Activated CD4-positive, alpha-beta T cell treated with anti-CD3 and anti-CD28 coated beads, Interleukin-2, amount 10 ng/mL, durations not matched to agents 24 days and 14 days (primary cell): ENCODE measurements at places on chromosomes 1 and 21. TPM values are rescaled to one million over a fixed set of nuclear protein-coding genes. Genes with fewer than 3 reads are reported as not detected.

GRCh38 chr1:113086541-113086940 is 13.5 kb downstream of the LRIG2 start:
- no peak for DNase-seq

Gene TFF2
- total RNA-seq, result not detected in 2 replicates

- no peak for DNase-seq
Measured at GRCh38 chr1:169872906-169873305, 20.8 kb downstream of the SCYL3 start.

DNA sequence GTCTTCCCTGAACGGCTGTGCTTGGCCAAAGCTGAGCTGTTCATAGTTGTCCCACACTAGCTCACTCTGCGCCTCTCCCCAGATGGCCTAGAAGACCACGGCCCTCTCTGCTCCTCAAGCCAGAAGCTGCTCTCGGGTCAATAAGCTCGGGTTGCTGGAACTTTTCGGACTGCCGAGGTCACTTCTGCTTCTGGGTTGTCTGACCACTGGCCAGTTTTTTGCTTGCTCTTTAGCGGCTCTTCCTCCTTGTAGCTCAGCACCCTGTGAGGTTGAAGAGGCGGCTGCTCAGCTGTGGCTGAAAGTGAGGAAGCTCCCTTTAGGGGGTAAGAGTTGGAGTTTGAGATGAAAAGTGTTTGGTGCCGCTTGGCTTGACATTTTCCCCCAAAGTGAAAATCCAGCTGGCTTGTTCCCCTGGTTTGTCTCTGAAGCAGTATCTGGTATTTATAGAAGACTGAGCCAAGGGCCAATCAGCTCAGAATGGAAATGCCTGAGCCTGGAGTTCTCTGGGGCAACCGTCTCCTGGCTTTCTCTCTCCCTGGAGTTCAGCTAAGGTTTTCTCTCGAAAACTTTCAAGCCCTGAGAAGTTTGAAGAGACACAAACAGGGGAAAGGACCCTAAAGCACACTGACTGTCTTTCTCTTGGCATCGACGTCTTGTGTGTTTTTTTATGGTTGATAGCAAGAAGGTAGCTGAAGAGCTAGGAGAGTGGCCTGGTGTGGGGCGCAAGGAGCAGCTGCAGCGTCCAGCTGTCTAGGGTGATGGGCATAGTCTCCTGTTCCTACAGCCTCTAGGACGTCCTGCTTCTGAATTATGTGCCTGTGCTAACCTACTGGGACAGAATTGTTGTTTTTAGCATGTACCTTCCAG is 72.0 kb downstream of the SYT6 start:
- no peak for DNase-seq

Gene OR2T11
- not detected in 2 replicates for total RNA-seq

GRCh38 chr1:153515504-153516394 is 20.0 kb downstream of the S100A6 start:
- no peak for DNase-seq

Gene RHOU
- 0.51 and 0.69 TPM in 2 replicates for total RNA-seq

GRCh38 chr1:17828991-17829390 is 73.9 kb downstream of the ACTL8 start:
- no peak for DNase-seq

- no peak for DNase-seq
Measured at GRCh38 chr1:113073479-113073950, 517 bp downstream of the LRIG2 start.

- DNase-seq, result peak; percentile 43
Measured at GRCh38 chr1:233082778-233083550, 132.6 kb downstream of the NTPCR start.

GRCh38 chr1:14499312-14500040 is 99.0 kb upstream of the KAZN start:
- DNase-seq, result no peak

Gene RGS16
- 94.3 and 94.7 TPM in 2 replicates for total RNA-seq

- no peak for DNase-seq
Measured at GRCh38 chr1:189960769-189961168, 516.9 kb downstream of the BRINP3 start.

GRCh38 chr1:111958851-111959250 is 30.6 kb downstream of the KCND3 start:
- DNase-seq, result no peak

GRCh38 chr21:26437326-26438009 is 135.6 kb downstream of the CYYR1 start:
- DNase-seq, result no peak

Gene SPRR2B
- total RNA-seq, result not detected in 2 replicates

- DNase-seq, result no peak
Measured at GRCh38 chr1:209318181-209319056, 265.1 kb upstream of the CAMK1G start.
